ENCODE measurements at places on chromosomes 1 and 21. TPM values are rescaled to one million over a fixed set of nuclear protein-coding genes. Genes with fewer than 3 reads are reported as not detected.

DNA sequence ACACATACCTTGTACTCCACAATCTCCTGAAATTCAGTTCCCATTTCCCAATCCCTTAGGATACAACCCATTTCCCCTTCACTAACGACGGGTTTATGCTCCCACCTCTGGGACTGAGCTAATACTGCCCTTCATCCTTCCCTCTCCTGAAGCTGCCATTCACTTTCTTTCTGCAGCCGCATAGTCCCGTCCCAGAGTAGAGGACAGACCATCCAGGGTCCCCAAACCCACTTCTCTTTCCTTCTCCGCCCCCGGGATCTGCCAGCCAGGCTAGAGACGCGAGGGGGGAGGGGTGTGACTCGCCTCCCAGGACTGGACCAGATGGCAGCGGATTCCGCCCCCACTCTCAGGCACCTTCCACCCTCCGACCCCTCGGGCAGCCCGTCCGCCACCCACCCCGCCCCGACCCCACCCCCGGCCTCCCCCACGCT lies 679 bp downstream of the ABL2 start:
- DNase-seq: peak; percentile 44

The AK5 gene
- 1.9 TPM for total RNA-seq

- no peak for DNase-seq
Observed at GRCh38 chr1:225426395-225427234, 1.2 kb downstream of the LBR start.

DNA sequence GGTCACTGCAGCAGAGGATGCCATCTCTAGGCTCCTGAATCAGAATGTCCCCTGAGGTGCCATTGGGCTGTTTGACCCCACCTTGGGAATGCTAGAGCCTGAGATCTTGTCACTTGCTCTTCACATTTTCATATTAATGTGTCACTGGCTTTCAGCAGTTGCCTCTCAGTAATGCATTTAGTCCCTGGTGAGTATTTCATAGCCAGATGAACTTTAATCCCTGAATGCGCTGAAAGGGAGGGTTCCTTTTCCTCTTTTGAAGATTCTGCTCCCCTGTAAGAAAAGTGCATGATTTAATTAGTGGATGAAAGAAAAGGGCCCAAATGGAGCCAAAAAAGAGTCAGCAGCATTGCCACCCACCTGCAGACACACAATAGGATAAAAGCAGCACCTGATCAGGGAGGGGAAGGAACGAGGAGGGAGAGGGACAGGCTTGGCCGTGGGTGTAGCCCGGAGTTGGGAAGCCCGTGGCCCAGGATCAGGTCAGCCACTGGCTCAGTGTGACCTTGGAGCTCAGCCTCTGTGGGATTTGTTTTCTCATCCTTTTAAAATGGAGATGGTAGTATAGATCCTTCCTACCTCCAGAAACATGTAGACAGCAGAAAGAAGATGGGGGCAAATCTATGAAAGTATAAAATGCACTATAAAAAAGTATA lies 31.1 kb downstream of the ROR1 start:
- DNase-seq: no peak

- DNase-seq: no peak
Observed at GRCh38 chr1:13730291-13730690, 30.3 kb downstream of the PRDM2 start.

The CR2 gene
- not detected for total RNA-seq

GRCh38 chr1:226566760-226567159 lies 18.2 kb downstream of the STUM start:
- DNase-seq: no peak

GRCh38 chr1:28965271-28965870 lies 51.0 kb downstream of the EPB41 start:
- no peak for DNase-seq

DNA sequence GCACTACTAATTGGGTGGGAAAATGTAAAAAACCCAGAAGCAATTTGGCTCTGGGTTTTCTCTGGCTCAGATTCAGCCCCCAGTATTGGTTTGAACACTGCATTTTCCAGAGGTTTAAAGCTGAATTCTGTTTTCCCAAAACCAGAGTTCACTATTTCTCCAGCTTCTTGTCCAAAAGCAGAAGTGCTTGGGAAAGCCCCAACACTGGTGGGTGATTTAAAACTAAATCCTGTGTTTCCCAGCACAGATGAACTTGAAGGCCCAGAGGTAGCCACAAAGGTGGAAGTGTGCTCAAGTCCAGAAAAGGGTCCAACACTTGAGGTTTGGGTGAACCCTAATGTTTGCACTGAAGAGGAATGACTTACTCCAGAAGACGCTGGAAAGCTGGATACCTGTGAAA lies 678 bp downstream of the MCM3AP start:
- DNase-seq: no peak

DNA sequence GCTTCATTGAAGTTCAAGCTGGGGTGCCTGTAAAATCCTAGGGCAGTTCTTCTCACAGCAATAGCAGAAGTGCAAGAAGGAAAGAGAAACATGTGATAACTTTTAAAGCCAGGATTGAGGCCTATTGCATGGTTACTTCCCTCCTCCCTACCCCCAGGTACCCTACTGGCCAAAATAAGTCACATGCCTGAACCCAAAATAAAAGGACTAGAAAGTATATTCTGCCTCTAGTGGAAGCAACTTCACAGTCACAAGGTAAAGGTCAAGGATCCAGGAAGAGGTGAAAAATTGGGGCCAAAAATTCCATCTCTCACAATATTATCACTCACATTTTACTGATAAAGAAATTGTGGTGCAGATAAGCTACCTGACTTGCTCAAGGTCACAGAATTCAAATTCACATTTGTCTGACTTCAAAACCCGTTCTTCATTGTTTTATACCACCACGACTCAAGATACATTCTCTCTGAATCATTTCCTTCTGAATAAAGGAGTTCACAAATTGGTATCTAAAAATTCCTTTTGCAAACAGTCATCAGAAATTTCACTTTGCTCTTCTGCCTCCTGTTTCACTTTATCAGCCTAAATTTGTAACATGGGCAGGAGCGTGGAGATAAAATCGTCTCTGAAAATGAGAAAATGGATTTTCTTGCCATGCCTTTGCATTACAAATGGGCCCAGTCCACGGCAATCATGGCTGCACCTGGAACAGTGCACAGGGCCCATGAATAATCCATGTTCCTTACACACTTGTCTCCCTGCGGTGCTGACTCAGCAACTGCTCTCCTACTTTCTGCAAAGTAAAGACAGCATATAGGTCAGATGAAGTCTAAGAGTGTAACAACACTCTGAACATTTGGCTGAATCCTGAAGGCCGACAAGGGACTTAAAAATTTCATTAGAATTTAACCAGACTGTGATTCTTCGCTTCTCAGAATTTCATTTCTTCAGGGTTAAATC lies 485.3 kb upstream of the NFIA start:
- no peak for DNase-seq

The SLC45A1 gene
- total RNA-seq: 3.3 TPM

Data from ureter (tissue), 1 donor.